ENCODE measurements at places on chromosomes 7 and 10.

GRCh38 chr10:117736655-117737054, 194.1 kb downstream of the EMX2 start:
- no peak for DNase-seq

DNA sequence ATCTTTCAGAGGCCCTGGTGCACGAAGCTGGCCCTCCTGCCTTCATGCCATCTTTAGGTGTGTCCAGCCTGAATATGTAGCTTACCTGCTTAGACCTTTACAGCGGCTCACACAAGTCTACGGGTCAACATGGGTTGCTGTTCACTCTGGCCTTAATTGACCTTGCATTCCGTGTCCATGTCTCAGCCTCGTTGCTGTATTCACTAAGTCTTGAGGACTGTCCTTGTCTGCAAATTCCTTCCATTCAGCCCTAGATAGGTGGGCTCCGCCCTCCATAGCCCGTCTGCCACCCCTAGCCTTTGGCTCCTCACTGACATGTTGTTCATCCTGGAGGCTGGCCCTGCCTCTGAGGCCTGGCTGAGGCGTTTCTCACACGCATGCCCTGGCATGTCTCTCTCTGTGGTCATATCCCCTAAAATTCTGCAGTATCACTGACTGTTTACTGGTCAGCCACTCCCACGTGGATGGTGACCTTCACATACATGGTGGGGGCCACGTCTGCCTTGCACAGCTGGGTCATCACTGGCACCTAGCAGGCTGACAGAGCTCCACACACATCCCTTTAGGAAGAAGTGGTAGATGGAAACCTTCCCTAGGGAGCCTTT, 394.1 kb upstream of the MKI67 start:
- DNase-seq, result no peak

- no peak for DNase-seq
Measured at GRCh38 chr7:82494420-82494819, 50.8 kb upstream of the CACNA2D1 start.

DNA sequence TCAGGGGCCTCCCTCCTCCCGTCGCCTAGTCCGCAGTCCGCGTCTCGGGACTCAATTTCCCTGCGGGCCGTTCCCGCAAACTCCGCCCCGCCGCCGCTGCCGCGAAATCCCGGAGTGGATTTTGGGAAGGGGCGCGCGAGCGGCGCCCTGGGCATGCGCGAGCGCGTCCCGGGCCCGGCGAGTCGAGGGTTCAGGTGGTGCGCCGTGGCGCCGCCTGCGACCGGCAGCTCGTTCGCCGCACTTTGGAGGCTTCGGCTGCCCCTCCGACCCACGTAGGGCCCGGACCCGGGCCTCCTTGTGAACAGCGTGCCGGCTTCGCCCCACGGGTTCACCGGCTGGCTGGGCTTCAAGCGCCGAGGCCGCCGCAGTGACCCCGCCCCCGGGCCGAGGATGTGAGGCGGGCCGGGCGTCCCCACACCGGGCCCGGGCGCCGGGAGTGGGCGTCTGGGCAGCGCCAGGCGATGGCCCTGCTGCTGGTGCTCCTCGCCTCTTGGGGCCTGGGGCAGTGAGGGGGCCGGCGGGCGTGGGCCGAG, at the start of gene PLEKHA8:
Gene PLEKHA8 (plus strand): TSS at position 197 of the 533 bp plus-strand sequence. CDS start 351 bp downstream, outside the sequence.
- peak; percentile 89 for DNase-seq

DNA sequence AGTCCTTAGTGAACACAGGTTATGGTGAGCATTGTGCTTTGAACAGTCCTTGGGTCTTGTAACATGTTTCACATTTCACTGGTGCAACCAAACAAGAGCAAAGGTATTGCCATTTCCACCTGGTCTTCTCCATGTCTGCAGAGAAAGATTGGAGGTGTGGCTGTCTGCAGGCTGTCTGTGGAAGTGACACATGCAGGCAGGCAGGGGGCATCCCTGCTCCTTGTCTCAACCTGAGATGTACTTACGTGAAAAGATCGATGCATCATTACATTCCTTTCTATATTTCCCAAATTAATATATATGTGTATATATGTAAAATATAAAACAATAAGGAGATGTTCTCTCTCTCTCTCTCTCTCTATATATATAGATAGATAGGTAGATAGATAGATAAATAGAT, 54.3 kb downstream of the LRRC18 start:
- peak; percentile 11 for DNase-seq

- no peak for DNase-seq
Measured at GRCh38 chr10:89003344-89003743, 12.7 kb downstream of the FAS start.

DNA sequence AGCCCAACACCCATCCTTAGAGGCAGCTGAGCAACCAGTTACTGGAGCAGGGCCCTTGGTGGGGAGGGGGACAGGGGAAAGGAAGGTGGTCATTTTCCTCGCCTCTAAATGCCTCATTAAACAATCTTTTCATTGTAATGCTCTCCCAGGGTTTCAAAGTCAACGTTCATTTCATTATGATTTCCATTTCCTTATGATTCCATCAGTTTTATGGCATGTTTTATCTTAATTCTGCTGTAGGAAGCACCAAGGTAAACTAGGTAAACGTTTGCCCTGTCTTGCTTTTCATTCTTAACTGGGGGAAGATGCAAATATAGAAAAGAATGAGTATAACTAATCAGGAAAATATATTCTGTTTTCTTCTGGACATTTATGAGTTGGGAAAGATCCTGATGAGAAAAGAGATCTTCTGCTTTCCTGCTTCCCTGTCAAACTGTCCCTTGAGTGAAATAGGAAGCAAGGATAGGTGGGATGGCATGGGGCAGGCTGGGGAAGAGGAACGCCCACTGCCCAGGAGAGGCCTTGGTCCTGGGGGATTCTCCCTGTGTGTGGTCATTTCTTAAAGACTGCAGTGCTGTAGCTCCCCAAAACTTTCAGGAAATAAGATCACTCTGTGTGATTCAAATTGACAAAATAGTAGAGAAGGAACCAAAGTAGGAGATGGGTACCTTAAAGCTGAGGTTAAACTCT, 20.5 kb upstream of the TMEM236 start:
- no peak for DNase-seq

DNA sequence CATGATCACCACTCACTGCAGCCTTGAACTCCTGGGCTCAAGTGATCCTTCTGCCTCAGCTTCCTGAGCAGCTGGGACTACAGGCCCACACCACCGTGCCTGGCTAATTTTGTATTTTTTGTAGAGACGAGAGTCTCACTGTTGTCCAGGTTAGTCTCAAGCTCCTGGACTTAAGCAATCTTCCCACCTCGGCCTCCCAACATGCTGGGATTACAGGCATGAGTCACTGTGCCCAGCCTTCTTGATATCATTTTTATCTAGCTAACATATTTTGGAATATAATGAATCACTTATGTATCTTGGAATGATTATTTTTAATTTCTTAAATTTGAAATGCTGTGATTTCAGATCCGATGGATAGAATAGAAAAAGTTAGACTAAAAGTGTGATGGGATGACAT, 18.4 kb downstream of the ARL4A start:
- no peak for DNase-seq

- peak; percentile 3 for DNase-seq
Measured at GRCh38 chr7:152709287-152710152, 33.6 kb upstream of the XRCC2 start.

DNA sequence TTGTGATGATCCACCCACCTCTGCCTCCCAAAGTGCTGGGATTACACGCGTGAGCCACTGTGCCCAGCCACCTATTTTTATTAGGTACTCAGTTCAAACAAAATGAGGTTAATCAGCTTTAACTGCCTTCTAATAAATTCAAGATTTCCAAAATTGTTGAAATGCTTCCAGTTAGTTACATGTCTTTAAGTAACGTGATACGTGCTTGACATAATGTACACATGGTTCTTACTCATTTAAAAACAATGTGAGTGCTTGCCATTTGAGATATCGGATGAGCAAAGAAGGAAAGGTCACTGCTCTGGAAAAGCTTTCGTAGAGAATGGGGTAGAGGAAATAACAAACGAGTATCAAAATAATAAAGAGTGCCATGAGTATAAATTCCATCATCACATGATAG, 83.6 kb downstream of the KMT2E start:
- DNase-seq, result peak; percentile 91

- DNase-seq, result no peak
Measured at GRCh38 chr7:27095050-27095896, 527 bp downstream of the HOXA1 start.

DNA sequence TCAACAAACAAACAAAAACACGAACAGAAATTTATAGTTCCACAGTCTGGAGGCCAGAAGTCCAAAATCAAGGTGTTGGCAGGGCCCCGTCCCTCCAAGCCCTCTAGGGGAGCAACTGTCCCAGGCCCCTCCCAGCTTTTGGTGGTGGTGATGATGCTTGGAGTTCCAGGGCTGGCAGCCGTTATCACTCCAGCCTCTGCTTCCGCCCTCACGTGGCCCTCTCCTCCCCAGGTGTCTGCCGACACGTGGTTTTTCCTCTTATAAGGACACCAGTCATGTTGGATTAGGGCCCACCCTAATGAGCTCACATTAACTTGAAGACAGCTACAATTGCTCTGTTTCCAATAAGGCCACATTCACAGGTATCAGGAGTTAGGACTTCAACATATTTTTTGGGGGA, 49.7 kb downstream of the MICALL2 start:
- DNase-seq, result no peak

GRCh38 chr10:8407501-8408021, 353.1 kb downstream of the GATA3 start:
- DNase-seq, result no peak

DNA sequence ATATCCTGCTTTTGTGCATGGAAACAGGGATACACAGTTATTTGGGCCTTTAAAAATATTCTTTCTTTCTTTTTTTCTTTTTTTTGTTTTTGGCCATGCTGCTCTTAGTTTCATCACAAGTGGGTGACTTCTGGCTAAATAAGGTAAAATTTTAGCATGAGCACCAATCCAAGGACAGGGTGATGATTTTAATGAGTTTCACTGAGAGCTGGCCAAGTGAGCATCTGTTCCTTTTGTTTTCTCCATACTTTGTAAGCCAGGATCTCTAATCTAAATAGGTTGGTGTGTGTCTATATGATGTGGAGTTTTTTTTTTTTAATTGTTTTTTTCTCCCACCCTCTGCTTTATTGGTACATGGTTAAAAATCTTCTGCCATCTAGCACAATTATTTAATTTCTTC, 106.8 kb downstream of the POLL start:
- DNase-seq, result no peak

DNA sequence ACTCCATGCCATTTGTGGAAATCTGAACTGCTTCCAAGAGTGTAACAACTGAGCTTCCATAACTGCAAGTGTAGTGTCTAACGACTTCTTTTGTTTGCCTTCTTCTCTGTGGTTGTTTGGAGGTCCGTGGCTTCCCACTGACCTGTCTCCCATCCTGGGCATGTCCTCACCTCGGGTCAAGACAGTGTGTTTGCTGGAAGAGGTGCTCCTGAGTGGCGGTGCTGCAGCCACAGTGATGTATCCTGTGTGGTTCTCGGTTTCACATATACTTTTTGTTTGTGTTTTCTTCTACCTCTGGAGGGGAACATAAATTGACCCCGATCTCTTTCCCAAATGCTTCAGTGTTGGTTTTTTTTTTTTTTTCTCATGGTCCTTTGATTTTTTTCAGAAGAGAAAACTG, 84.7 kb upstream of the NPVF start:
- DNase-seq, result no peak

DNA sequence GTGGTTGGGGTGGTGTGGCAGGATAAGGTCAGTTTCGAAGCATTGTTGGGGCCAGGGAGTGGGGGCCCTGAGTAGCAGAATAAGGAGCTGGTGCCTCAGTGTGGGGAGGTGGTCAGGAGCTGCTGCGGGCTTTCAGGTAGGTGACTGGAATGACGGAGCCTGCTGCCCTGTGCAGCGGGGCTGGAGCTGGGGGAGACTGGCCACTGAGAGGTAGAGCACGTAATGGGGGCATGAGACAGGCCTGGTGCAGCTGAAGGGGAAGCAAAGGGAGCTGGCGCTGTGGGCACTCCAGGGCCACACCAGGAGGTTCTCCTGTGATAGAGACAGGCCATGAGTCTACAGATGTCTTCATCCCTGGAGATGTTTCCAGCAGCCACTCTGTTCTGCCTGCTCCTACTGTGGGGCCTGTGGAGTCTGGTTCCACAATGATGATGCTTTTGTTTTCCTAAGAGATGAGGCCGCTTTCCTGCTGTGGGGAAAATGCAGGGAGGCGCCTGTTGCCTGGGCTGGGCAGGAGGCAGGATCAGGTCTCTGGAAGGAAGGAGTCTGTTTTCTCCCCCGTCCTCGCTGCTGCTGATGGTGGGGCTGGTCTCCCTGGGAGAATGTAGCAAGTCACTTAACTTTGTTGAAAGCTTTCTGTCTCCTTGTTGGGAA, 31.1 kb downstream of the NUB1 start:
- DNase-seq, result peak; percentile 7

DNA sequence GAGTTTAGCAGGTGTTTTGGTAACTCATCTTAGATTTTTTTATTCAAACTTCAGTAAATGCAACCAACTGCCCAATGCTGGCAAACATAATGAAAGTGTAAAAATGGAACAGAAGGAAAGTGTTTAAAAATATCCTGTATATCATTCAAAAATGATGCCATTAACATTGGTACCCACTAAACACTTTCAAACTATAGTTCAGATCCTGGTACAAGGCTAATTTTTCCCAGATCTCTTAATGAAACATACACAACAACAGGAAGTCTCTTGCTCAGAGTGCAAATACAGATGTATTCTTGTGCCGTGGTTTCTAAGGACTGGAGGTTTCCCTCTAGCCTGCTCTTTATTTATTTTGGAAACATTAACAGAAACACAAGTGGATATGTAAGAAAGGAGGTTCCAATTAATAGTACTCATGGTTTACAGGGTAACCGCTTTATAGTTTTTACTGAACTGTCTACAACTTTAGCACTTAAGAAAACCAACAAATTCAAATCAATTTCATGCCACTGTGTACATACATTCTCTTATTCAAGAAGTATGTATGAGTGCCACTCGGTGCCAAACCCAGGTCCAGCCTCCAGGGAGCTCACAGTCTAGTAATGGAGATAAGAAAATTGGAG, 176.0 kb upstream of the AKR1E2 start:
- DNase-seq, result peak; percentile 32

GRCh38 chr10:19683960-19684359, 132.3 kb upstream of the PLXDC2 start:
- DNase-seq, result peak; percentile 1

DNA sequence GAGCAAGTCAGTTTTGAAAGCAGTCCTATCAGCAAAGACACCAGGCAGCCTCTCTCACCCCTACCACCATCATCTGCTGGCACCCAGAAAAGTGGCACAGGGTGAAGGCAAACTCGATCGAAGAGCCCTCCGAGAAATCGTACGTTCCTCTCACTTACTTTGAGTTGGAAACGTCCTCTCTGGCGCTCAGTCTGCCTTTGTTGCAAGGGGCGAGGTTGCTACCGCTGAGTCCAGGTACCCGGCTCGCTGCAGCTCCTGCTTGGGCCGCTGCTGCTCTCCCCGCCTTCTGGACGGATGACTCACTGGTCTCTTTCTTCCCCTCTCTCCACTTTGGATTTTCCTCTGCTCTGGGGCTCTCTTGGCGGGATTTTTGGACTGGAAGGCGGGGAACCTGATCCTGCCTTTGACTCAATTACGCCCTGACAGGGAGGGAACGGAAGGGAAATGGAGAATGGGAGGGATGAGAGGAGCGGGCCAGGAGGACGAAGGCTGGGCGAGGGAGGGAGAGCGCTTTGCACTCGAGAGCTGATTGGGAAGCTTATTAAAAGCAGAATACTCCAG, at the start of gene PTN:
Gene PTN (minus strand): TSS at position 453 of the 561 bp plus-strand sequence. CDS start 88,760 bp downstream, outside the sequence.
- peak; percentile 62 for DNase-seq

- peak; percentile 66 for DNase-seq
Measured at GRCh38 chr7:81447351-81447952, 322.4 kb downstream of the HGF start.

- peak; percentile 53 for DNase-seq
Measured at GRCh38 chr7:70614237-70615045, 517.5 kb upstream of the GALNT17 start.

Measured in fibroblast of skin of scalp (primary cell).